NCI-H1930 (cell line): ENCODE measurements at places on chromosomes 3 and 15.
A peak's percentile ranks its signal among the peaks of the same experiment; 100 is the strongest.

DNA sequence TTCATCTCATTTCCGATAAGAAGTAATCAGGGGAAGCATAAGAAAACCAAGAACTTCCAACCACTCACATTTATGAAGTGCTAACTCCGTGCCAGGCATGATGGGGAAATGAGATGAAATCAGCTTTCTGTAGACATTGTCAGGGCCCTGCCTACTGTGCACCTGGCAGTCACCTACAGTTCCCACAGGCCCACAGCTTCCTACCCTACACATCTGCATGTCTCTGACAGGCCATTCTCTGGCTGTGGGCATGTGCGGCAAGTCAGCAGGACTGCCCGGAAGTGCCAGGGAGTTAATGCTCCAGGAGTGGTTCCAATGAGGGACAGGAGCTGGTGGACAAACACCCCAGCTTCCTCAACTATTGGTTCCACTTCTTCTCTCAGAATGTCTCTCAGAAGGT lies 24.3 kb downstream of the EIF1B start:
- no peak for DNase-seq

GRCh38 chr3:32399030-32399620 lies 7.5 kb downstream of the CMTM7 start:
- peak; percentile 55 for DNase-seq

GRCh38 chr3:59759298-59760031 lies 709.6 kb upstream of the CFAP20DC start:
- DNase-seq: no peak

GRCh38 chr15:31125061-31125460 lies 23.5 kb upstream of the TRPM1 start:
- DNase-seq: peak; percentile 0

DNA sequence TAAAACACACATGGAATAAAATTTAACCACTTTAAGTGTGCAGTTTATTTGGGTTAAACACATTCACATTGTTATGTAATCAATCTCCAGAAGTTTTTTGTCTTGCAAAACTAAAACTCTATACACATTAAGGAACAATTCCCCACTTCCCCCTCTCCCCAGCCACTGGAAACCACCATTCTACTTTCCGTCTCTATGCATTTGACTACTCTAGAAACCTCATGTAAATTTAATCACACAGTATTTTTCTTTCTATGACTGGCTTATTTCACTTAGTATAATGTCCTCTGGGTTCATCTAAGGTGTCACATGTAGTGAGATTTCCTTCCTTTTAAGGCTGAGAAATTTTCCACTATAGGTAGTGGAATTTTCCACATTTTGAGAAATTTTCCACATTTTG lies 568.7 kb upstream of the UBE2E2 start:
- DNase-seq: no peak

- no peak for DNase-seq
These were observed 13.9 kb downstream of the STAC start for GRCh38 chr3:36394176-36394575.
